Keratinocyte (primary cell): ENCODE measurements at places on chromosomes 1 and 21. TPM values are rescaled to one million over a fixed set of nuclear protein-coding genes. Genes with fewer than 3 reads are reported as not detected.

- H3K27me3 ChIP-seq, result no peaks in the 10 kb centered on the region
- peaks cover 4% of the 10 kb centered on the region for H3K36me3 ChIP-seq
- no peak overlapping the region for H3K27ac ChIP-seq
- no peak for DNase-seq
Measured at GRCh38 chr21:46307625-46308024, 16.0 kb downstream of the C21orf58 start.

Gene TMEM240
- polyA plus RNA-seq, result 0.12 to 0.28 TPM (median 0.12 TPM) in 3 replicates

DNA sequence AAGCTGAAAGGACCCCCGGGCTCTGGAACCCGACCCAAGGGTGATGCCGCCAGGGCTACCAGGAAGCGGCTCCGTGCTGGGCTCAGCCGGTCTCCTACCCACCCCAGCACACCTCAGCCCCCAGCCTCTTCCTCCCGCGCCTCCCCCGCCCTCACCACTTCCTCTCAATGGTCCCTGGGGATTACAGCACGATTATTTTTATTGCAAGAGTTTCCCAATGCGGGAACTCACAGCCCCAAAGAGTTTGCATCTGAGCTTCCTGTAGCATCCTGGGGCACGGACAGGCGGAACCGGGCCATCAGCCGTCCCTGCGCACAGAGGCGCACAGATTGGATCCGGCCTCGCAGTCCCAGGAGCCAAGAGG lies 8.7 kb upstream of the SLX9 start:
- peaks cover 45% of the 10 kb centered on the region for H3K4me1 ChIP-seq
- H3K27ac ChIP-seq, result no peak overlapping the region
- no peaks in the 10 kb centered on the region for H3K36me3 ChIP-seq

Gene S100A3
- polyA plus RNA-seq, result 12.6 to 24.0 TPM (median 15.1 TPM) in 3 replicates

Gene ACKR1
- not detected in 3 replicates for polyA plus RNA-seq
